Activated CD4-positive, alpha-beta memory T cell treated with anti-CD3 and anti-CD28 coated beads, Interleukin-2, amount 10 ng/mL, durations not matched to agents 7 days and 5 days (primary cell): ENCODE measurements at places on chromosomes 13 and 19.

GRCh38 chr13:81394640-81395039 lies 1053.7 kb upstream of the SPRY2 start:
- no peak for DNase-seq

GRCh38 chr19:32166238-32166637 lies 179.2 kb upstream of the ZNF507 start:
- DNase-seq, result no peak

GRCh38 chr13:94548382-94548781 lies 47.6 kb downstream of the TGDS start:
- DNase-seq, result no peak

- DNase-seq, result no peak
Measured at GRCh38 chr13:77619655-77620054, 77.8 kb upstream of the SLAIN1 start.

GRCh38 chr19:10503002-10503789 lies at the start of gene KEAP1:
TSS of gene KEAP1 (minus strand) at chr19:10503356. CDS start at chr19:10500033, 3,323 bp downstream.
- peak; percentile 47 for DNase-seq

DNA sequence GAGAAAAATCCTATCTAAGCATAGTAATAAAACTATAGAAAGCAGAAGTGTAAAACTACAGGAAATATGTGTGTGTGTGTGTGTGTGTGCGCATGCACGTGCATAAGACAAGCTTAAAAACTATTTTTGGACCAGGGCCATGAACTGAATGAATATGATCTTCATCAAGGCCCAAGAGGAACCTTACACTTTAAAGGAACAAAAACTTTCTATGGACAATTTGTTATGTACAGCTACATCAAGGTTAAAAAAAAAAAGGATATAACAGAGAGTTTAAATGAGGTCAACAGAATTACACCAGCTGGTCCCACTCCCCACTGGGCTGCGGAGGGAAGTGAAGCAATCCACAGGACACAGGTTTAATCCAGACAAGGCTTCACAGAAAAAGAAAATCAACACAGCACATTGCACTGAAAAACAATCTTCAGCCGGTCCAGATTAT lies 151.1 kb downstream of the LHFPL6 start:
- DNase-seq, result no peak

DNA sequence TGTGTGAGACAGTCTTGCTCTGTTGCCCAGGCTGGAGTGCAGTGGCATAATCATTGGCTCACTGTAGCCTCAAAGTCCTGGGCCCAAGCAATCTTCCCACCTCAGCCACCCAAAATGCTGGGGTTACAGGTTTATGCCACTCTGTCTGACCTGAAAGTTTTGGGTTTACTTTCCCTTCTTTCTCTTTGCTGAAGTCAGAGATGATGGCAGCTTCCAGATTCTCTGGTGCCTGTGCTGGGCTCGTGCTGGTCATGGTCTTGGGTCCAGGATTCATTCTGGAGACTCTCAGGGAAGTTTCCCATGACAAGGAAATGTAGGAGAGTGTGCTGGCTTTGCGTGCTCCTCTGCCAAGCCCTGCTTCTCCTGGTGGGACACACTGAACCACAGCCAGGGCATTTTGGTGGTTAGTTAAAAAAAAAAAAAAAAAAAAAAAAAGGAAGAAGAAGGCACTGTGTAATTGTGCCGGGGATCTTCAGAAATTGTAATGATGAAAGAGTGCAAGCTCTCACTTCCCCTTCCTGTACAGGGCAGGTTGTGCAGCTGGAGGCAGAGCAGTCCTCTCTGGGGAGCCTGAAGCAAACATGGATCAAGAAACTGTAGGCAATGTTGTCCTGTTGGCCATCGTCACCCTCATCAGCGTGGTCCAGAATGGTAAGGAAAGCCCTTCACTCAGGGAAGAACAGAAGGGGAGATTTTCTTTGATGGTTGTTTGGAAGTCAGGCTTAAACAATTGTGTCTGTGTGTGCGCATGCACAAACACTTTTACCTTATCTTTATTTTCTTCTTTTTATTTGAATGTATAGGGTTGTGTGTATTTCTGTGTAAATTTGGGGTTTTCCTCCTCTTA lies at the start of gene ALOX5AP:
Gene ALOX5AP, plus strand, starts transcription at position 519 of the 847 bp plus-strand sequence. Its CDS starts 63 bp downstream, at position 582.
- DNase-seq, result peak; percentile 54

- DNase-seq, result no peak
Measured at GRCh38 chr13:103663996-103664395, 597.8 kb upstream of the SLC10A2 start.

GRCh38 chr19:6710273-6711077 lies 10.0 kb downstream of the C3 start:
- no peak for DNase-seq

- DNase-seq, result no peak
Measured at GRCh38 chr19:3080286-3080685, 13.9 kb upstream of the GNA11 start.

- peak; percentile 59 for DNase-seq
Measured at GRCh38 chr19:47435196-47435595, 15.9 kb upstream of the MEIS3 start.

DNA sequence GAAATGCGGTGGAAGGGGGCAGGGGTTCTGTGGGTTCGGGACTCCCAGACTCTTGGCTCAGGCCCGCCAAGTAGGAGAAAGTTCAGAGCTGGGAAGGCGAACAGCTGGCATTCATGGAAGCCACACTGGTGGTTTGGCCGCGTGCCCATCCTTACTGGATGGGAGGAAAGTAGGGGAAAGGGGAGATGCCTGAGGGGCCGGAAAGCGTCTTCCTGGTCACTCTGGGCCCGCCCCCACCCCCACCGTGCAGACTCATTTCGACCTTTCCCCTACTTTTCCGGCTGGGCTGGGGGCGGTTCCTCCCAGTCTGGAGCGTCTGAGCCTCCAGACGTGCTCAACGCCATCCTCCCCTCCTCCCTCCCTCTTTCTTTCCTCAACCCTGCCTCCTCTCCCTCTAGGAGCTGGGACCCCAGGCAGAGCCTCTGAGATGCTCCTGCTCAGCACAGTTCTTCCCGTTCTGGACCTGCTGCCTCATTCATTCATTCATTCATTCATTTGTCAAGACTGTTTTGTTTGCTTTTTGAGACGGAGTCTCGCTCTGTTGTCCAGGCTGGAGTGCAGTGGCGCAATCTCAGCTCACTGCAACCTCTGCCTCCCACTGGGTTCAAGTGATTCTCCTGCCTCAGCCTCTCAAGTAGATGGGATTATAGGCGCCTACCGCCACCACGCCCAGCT lies 3.5 kb downstream of the ANGPTL4 start:
- no peak for DNase-seq

DNA sequence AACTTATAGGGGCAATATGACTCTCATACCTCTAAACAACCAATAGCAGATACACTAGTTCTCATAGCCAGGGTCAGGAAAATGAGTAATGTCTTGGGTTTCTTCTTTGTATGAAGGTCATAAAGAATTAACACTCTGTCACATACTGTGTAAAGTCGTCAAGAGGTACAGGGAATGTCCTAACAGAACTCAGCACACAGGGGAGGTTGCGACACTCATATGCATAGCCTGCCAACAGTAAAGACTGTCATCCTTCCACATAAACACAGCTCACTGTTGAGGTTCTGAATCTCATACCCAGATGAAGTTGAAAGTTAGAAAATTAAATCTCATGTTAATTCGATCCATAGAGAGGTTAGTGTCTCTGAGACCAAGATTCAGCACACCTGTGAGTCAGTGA lies 34.2 kb upstream of the ZNF254 start:
- no peak for DNase-seq

DNA sequence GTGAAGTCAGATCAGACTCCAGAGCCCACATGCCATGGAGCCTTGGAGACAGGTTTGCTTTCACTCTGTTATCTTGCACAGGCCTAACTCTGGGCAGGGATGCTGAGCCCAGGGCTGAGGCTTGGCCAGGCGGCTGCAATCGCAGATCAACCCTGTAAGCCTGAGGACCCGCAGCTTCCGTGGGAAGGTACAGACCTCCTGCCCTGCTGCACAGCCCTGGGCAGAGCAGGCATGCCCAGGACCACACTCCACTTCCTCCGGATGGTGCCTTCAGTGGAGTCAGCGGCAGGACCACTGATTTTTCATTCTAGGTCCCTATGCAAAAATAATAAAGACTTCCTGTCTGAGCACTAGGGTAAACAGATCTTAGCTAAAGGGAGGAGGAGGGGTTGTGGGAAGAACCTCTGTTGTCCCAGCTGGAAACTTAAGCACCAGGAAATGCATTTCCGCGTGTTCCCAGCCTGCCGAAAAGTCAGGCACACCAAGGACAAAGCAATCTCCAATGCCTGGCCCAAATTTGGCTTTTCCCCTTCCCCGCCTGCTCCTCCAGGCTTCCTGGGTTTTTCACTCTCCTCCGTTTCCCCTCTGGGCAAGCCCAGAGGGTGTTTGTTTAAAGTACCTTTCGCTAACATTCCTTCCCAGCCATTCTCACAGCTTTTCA lies 87.3 kb downstream of the KCTD15 start:
- no peak for DNase-seq

DNA sequence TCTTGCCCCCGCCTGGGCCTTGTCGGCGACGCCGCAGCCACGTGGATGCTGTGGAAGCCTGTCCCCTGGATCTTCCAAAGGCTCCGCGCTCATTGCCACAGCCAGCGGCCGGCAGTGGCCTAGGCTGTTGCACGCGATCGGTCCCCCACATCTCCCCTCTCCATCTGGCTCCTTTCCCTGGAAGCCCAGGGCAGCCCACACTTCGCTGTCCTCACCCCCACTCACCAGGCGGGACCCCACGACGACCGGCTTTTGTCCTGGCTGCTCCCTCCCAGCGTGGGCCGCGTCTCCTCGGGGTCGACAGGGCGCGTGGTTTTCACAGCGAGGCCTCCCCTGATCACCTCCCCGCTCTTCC lies 605 bp upstream of the TEX30 start:
- no peak for DNase-seq

GRCh38 chr19:14118165-14119051 lies 846 bp upstream of the PRKACA start:
- DNase-seq, result peak; percentile 27

- DNase-seq, result peak; percentile 83
Measured at GRCh38 chr19:18588611-18589379, at the start of gene REX1BD. TSS of gene REX1BD (plus strand) at chr19:18588798. CDS start at chr19:18588802, 4 bp downstream.

GRCh38 chr13:31955741-31956140 lies 75.8 kb upstream of the FRY start:
- DNase-seq, result no peak
